ENCODE measurements at places on chromosomes 16 and 17.
A peak's percentile ranks its signal among the peaks of the same experiment; 100 is the strongest.

- no peak for DNase-seq
Measured at GRCh38 chr16:79734721-79735120, 134.2 kb upstream of the MAF start.

- no peak for DNase-seq
Measured at GRCh38 chr17:57905875-57906455, 49.2 kb downstream of the CUEDC1 start.

GRCh38 chr17:50129728-50130558, at the start of gene SAMD14:
Gene SAMD14, minus strand, starts transcription at chr17:50130160. Its CDS starts 5,201 bp downstream, at chr17:50124959.
- DNase-seq = no peak

- no peak for DNase-seq
Measured at GRCh38 chr16:66574531-66574930, 4.7 kb upstream of the CMTM2 start.

DNA sequence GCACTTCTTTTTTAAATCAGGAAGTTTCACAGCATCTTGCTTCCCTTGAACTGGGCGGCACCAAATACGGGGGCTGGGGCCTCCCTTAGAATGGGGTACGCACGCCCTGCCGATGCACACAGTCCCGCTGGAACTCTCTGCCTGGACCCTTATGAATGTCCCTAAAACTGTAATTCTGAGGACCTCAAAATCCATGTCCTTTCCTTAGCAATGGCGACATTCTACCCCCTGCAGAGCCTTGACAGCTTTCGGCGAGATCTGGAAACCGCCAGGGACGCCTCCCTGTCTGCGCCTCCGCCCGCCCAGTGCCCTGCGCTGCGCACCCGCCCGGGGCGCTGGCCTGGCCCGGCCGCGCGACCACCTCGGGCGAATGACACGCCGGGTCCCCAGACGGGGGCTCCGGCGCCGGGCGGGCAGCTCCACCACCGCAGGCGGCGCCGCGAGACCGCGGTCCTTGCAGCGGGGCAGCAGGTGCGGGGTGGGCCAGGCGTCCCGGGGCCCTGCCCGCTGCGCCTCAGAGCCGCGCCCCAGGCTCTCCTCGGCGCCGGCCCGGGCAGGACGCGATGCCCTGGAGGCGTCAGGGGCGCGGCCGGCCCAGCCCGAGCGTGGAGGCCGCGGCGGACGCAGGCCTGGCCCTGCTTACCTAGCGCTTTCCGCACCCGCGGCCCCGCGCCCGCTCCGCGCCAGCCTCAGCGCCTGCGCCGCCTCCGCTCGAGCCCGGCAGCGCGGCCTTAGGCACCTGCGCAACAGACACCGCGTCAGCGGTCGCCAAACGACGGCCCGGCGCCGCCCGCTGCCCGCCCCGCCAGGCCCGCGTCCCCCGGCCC, 548 bp downstream of the HAGH start:
- DNase-seq = peak; percentile 14

GRCh38 chr16:1221628-1222552, 3.2 kb downstream of the TPSG1 start:
- DNase-seq = no peak

- DNase-seq = no peak
Measured at GRCh38 chr16:57991551-57992059, 8.9 kb downstream of the ZNF319 start.

DNA sequence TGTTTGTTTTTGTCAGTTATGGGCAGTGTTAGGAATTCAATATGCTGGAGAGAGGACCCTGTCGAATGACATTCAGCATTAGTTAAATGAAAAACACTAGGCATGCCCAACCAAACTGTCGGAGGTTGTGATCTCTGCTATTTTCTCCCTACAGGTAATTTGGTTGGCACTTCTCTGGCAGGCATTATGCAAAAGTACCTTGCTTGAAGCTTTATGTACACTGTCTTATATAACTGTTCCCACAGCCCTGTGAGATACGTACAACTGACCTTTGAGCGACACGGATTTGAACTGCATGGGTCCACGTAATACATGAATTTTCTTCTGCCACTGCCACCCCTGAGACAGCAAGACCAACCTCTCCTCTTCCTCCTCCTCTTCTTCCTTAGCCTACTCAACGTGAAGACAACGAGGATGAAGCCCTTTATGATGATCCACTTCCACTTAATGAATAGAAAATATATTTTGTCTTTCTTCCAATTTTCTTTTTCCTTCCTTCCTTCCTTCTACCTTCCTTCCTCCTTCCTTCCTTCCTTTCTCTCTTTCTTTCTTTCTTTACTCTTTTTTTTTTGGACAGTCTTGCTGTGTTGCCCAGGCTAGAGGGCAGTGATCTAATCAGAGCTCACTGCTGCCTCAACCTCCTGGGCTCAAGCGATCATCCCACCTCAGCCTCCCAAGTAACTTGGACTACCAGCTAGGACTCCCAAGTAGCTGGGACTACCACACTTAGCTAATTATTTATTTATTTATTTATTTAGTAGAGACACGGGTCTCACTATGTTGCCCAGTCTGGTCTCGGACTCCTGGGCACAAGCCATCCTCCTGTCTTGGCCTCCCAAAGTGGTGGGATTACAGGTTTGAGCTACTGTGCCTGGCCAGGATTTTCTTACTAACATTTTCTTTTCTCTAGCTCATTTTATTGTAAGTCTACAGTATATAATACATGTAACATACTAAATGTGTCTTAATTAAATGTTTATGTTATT, 77.3 kb downstream of the WIPI1 start:
- DNase-seq = no peak

GRCh38 chr16:30381291-30382041, 895 bp downstream of the SEPTIN1 start:
- DNase-seq = no peak

DNA sequence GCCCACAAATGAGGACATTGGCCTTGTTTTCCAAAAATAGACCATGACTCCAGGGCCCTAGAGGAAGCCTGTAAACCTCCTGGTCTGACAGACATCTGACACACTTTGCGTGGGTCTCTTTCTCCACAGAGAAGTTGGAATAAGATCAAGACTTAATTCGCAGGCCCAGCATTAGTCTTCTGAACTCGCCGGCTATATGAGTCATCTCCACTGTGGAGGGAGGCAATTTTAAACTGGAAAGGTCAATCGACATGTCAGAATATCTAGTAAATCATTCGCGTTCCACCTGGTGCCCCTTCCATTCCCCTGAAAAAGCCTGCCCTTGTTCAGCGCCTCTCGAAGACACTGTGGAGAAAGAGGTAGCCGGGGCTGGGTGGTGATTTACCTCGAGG, 140.1 kb downstream of the CLEC16A start:
- no peak for DNase-seq

DNA sequence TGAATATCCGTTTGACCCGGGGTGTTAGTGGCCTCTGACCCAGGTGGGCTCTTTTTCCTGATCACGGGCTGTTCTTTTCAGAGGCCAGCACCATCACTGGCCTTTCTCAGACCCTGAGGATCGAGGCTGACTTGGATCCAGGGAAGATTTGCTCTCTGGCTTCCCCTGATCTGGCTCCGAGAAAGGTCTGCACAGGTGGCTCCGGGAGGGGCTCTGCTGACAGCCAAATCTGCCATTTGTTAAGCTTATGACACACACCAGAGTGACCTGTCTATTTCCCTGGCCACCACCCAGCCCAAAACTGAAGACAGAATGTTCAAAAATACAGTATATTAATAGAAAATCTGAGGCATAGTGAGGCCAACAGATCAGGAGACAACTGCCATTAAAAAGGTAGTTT, 221.8 kb upstream of the TNRC6C start:
- DNase-seq = no peak

- no peak for DNase-seq
Measured at GRCh38 chr17:47221154-47221553, 12.0 kb downstream of the MYL4 start.

- no peak for DNase-seq
Measured at GRCh38 chr17:53628011-53628410, 194.7 kb upstream of the KIF2B start.

DNA sequence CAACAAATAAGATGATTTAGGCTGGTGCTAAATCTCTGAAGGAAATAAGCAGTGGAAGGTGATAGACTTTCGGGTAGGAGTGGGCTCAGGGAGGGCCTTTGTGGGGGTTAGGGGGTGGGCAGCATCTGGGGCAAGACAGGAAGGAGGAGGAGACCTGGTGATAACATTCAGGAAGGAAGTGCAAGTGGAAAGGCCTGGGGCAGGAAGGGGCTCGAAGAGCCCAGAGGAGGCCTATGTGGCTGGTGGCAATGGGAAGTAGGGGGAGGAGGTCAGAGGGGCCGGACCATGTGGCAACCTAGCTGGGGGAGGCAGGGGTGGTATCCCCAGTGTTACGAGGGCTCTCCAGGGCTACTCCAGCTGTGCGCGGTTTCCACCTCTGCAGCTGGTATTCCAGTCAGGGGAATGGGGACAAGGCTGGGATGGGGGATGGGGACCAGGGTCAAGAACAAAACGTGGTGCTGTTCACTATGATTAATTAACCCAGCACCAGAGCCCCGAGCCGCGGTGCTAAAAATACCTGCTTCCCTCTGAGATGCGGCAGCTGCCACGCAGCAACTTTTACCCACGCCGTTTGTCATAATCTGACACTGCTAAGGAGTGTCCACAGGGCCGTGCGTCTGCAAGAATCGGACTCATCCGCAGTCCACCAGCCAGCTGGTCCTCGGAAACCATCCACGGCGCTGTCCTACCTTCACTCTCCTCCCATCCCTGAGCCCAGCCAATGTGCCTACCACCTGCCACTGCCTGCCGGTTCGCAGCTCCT, 5.2 kb upstream of the CCDC182 start:
- DNase-seq = no peak

- no peak for DNase-seq
Measured at GRCh38 chr16:16865374-16865773, 486.4 kb downstream of the NPIPA7 start.

GRCh38 chr17:75848523-75849278, 4.5 kb upstream of the UNC13D start:
- DNase-seq = peak; percentile 67

DNA sequence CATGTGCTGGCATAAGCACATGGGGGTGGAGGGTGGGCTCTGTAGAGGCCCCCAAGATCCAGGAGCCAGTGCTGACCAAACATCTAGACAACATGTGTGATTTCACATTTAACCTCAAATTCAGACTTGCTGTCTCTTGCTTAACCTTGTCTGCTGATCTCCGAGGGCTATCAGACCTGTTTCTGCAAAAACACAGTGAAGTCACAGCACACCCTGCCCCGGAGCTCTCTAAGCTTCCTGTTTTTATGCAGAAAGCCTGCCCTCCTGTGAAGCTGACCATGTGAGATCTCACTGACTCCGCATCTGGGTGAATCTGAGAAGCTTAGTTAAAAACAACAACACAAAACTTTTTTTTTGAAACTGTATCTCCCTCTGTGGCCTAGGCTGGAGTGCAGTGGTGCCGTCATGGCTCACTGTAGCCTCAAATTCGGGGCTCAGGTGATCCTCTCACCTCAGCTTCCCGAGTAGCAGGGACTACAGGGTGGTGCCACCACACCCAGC, 6.6 kb upstream of the DPEP2 start:
- DNase-seq = no peak
